Eye (tissue), 1 donor: ENCODE measurements at places on chromosomes 6 and 20.

DNA sequence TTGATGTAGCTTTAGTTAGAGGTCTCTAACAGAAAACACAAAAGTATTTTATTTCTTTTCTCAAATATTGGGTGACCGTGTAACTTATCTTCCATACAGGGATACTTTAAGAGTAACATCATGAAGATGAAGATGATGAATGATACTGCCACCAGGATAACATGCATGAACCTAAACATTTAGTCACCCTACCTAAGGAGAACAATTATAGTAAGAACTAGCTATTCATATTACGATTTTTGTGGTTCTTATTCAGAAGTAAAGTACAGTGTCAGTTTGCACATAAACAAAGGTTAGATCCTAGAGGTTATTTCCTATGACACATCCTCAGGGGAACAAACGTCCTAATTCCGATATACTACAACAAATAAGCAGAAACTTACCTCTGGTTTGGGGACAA lies 21.0 kb downstream of the CLDN20 start:
- no peak for DNase-seq

DNA sequence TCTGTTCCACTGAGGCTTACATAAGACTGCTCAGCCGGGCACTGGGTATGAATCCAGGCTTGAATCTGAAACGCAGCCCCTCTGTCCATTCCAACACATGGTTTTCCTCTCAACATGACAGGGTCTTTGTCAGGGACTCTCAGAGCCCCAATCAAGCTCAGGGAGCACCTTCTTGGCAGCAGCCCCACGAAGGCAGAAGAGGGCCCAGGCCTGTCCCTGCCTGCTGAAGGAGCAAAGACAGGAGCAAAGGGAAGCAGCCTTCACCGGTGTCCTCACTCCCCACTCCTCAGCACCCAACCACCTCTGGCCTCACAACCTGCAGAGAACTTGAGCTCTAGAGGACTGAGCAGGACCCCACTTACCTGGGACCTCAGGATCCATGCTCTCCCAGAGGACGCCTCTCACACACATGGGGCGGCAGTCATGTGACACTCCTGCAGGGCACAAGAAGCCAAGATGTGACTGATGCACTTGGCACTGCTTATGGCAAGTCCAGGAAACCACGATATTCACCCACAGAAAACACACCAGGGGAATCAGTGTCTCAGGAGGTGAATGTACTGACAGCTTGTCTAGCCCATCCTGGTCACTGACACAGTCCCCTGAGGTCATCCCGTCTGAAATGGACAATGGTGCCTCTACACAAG lies 4.3 kb downstream of the SNHG17 start:
- DNase-seq, result no peak

DNA sequence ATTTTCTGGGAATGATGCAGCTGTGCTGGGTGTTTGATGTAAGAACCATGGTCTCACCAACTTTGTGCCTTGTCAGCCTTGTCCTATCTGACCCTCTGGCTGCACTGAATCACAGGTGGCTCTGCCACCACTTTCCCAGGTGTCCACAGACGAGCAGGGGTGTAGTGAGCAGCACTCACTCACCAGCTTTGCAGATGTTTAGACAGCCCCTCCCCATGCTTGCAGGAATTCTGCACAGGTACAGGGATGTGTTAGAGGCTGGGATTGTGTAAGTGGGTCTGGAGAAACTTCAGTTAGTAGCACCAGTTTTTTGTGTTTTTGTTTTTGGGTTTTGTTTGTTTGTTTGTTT lies 88.2 kb upstream of the NAA20 start:
- DNase-seq, result no peak

GRCh38 chr6:43125119-43125518 lies 46.0 kb upstream of the SRF start:
- DNase-seq, result peak; percentile 74

GRCh38 chr20:50019466-50020256 lies 36.9 kb downstream of the SNAI1 start:
- no peak for DNase-seq

DNA sequence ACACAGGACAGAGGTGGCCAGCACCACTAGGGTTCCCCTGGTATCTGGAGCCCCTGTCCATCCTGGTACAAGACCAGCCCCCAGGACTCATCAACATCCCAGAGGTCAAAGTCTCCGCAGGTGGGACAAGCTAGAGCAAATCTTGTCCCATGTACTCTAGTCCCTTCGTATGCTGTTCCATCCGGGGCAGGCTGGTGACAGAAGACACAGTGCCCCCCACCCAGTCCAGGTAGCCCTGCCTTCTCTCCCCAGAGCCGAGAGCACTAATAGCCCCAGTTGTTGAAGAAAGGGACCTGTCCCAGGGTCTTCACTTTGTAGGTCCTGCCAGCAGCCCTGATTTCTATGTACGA lies 21.1 kb downstream of the PCK1 start:
- no peak for DNase-seq

DNA sequence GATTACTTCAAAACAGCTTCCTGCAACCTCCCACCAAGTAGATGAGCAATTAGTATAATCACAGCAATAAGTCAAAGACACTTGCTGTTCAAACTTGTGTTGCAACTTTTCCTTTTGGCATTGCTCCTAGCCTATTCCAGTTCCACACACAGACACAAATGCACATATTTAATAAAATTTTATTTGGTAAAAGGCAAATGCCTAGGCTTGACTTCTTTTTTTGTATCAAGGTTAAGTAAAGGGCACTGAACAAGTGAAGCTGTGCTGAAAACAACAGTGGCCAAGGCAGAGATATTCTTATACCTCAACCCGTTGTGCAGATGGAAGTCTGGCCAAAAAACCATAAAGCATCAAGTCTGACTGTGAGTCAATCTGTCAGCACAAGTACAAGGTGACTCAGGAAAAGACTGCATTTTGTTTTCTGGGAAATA lies 708.4 kb upstream of the CITED2 start:
- no peak for DNase-seq

- no peak for DNase-seq
These were observed 619.4 kb downstream of the PHF3 start for GRCh38 chr6:64255000-64255399.

DNA sequence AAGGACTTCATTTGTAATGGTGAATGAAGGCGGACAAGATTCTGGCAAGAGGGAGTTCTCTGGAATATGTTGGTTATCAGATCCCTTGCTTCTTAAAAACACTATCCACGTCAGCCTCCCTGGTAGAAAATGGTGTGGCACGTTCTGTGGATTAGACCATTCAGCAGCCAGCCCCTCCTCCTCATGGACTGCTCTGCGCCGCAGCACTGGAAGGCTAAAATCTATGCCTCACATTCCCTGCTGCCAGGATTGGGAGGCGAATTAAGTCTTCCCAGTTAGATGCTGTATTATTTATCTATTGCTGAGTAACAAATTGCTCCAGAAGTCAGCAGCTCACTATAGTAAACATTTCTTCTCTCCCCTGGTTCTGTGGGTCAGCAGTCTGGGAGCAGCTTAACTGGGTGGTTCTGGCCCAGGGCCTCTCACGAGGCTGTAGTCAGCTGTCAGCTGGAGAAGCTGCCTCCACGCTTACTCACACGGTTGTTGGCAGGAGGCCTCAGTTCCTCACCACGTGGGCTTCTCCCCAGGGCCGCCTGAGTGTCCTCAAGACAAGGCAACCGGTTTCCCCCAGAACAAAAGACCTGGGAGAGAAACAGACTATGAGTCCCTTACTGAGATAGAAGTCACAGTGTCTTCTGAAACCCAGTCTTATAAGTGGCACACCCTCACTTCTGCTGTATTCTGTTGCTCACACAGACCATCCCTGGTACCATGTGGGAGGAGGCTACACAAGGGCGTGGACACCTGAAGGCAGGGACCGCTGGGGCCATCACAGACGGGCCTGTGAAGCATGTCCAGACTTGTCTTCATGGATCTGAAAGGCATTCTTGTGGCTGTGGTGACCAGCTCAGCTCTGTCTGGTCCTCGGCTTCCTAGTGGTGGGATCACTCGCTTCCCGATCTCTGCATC lies 101.0 kb downstream of the NRN1 start:
- DNase-seq, result peak; percentile 14

- no peak for DNase-seq
These were observed 102.4 kb downstream of the MTHFD1L start for GRCh38 chr6:150967910-150968309.

DNA sequence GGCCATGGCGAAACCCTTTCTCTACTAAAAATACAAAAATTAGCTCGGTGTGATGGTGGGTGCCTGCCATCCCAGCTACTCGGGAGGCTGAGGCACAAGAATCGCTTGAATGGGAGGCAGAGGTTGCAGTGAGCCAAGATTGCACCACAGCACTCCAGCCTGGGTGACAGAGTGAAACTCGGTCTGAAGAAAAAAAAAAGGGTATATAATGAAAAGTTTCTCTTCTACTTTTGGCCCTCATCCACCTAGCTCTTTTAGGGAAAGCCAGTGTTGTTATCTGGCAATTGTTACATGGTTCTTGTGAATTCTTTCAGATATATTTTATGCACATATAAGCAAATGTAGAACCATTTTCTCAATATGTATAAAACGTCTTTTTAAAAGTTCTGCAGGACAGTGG lies 19.0 kb downstream of the KIF3B start:
- no peak for DNase-seq

- no peak for DNase-seq
These were observed 309.3 kb downstream of the CLIC5 start for GRCh38 chr6:45706319-45706718.

DNA sequence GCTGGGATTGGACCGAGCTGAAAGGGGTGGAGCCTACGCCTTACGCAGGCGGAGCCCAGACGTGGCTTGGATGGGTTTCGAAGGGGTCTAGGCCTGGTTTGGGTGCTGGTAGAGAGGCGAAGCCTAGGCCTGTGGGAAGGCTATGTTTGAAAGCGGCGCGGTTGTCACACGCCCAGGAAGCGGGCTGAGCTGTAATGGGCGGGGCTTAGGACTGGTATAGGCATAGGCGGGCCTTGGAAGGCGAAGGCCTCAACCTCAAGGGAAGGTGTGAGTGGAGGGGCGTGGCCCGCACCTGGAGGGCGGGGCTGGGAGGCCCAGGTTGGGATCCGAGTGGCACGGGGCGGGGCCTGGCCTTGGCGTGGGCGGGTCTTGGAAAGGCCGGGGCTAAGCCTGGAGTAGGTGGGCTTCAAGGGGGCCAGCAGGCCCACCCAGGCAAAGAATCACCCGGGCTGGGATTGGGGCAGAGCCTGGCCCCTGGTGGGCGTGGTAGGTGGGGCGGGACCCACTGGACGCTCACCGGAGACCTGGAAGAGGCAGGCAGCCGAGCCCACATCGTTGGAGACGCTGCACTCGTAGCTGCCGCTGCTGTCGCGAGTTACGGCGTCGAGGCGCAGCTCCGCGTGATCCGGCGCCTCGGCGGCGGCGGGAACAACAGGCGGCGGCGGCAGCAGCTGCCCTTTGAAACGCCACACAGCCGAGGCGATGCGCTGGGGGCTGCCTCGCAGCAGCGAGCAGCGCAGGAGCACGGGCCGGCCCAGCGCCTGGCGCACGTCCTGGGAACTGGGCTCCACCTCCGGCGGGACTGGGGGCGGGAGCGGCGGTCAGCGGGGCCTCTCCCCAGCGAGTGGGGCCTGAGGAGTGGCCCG lies 49.0 kb downstream of the MDGA1 start:
- DNase-seq, result peak; percentile 62

DNA sequence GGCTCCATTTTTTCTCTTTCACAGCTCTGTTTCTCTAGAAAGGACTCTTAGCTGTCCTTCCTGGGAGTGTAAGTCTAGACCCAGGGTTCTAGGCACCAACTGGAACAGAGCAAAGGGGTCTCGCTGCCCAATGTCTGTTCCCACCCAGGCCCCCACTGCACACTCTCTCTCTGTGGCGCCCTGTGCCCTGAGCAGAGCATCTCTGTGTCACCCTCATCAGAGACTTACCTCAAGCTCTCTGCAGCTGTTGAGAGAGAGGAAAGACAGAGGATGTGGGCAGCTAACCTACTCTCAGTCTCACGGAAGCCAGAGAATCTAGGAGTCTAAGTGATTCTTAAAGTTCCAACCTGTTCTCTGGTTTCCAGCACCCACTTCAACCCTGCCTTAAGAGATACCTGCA lies 9.5 kb downstream of the NCR2 start:
- DNase-seq, result no peak

GRCh38 chr6:143485967-143486366 lies 25.6 kb downstream of the FUCA2 start:
- DNase-seq, result no peak

DNA sequence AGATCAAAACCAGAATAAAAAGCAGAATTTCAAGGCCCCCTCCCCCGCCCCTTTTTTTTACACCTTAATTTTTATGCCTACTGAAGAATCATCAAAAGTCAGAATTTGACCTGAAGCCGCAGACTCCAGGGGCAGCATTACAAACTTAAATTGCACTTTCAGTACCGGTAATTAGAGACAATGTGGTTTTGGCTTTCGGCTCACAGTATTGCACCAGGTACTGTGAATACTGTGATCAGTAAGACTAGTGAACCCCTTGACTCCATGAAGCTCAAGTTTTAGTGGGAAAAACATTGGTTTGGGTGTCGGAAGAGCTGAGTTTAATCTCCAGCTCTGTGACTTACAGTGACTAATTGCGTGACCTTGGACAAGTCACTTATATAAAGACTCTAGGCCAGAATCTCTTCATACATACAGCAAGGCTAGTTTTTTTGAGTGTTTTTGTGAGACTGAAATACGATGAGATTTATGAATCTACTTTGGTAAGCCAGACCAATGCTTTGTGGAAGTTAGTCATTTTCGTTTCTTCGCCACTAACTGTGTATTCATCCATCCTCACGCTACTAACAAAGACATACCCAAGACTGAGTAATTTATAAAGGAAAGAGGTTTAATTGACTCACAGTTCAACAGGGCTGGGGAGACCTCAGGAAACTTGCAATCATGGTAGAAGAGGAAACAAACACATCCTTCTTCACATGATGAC lies 114.7 kb downstream of the SASH1 start:
- DNase-seq, result no peak

GRCh38 chr6:77450924-77451323 lies 12.4 kb downstream of the HTR1B start:
- DNase-seq, result peak; percentile 14

DNA sequence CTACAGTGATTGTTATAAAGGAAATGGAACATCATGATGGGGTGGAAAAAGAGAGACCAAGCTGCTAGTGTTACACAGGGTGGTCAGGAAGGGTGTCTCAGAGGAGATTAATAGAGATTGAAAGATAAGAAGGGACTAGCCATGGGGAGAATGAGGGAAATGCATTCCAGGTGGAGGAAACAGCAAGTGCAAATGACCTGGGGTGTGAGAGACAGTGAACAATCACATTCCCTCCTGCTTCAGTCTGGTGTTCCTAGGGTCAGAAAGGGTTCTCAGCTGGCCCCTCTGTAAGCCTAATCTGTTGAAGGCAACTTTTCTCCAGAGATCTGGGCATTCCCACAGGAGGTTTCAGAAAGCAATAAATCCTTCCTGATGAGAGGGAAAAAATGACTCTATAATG lies 3.6 kb upstream of the KCNB1 start:
- DNase-seq, result no peak
